ENCODE measurements at places on chromosomes 3 and 15.

DNA sequence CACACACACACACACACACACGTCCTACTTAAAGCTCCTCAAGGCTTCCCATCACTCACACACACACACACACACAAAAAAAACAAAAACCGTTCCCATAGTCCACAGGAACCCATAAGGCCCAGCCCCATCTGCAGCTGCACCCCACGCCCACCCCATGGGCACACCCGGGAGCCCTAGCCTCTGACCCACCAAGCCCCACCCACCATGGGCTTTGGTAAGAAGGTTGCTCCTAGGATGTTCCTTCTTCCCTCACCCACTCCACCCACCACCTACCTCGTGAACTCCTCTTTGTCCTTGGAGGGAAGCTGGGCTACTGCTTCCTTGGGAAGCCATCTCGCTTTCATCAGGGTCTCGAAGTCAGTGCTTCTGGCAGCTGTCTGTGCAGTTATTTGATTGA, 115.1 kb downstream of the TPRA1 start:
- DNase-seq, result no peak

GRCh38 chr3:78717041-78717440, 1050.8 kb downstream of the ROBO1 start:
- no peak for DNase-seq

DNA sequence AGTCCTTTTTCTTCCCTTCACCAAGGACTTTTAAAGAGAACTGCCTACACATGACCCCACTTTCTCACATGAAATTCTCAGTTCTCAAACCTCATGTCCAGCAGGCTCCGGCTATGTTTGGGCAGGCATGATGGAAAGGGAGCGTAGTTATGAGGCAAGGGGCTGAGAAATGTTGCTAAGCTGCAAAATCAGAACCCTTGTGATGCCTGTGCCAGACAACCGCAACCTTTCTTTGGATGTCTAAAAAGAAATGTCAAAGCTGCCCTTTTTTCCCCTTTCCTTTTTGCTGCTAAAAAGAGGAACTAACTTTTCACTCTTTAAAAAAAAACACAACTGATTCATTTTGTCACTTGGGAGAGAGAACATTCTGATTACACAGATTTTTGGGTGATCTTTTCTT, 19.2 kb downstream of the GNB4 start:
- no peak for DNase-seq

GRCh38 chr15:94122516-94122915, 108.8 kb upstream of the MCTP2 start:
- DNase-seq, result no peak

DNA sequence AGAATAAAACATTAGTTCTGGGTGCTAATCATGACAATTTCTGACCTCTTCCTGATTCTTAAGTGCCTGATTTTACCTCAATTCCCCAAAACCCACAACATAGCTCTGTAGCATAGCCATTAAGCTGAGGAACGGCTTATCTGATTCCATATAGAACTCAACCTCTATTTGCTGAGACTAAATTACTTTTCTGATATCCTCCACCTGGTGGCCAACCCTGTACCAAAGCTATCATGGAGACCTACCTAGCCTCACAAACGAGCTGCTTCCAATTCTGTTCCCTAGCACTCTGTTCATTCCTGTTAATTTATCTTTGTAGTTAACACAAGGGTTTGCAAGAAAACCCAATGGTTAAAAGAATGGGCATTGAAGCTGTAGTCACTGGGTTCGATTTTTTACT, 245.2 kb downstream of the PLOD2 start:
- DNase-seq, result no peak

- DNase-seq, result no peak
These were observed 2.9 kb downstream of the NGRN start for GRCh38 chr15:90268415-90268814.

GRCh38 chr3:140816372-140817195, 125.1 kb upstream of the SLC25A36 start:
- DNase-seq, result no peak

DNA sequence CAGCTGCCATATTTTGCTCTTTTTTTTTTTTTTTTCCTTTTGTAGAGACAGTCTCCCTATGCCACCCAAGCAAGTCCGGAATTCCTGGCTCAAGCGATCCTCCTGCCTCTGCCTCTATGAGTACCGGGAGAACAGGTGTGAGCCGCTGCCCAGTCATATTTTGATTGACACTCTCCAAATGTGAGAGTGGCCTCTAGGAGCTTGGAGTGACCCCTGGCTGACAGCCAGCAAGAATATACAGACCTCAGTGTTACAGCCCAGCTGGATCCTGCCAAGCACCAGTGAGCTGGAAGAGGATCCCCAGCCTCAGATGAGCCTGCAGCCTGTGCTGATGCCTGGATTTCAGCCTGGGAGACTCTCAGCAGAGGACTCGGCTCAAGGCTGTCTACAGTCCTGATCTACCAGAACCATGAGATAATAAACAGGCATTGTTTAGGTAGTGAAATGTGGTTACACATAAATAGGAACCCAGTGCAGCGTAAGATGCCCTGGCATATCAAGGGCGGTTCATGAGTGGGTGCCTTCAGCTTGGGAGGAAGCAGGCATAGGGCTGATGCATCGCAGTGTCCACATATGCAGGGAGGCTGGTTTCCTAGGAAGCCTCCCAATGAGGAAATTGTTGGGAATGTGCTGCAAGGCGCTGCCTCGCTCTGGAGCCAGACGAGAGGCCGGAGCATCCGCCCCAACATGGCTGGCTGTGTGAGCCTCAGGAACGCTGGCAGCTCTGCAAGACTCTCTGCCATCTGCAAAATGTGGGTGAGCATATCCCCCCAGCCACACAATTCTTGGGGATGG, 38.9 kb upstream of the ATP10A start:
- no peak for DNase-seq

DNA sequence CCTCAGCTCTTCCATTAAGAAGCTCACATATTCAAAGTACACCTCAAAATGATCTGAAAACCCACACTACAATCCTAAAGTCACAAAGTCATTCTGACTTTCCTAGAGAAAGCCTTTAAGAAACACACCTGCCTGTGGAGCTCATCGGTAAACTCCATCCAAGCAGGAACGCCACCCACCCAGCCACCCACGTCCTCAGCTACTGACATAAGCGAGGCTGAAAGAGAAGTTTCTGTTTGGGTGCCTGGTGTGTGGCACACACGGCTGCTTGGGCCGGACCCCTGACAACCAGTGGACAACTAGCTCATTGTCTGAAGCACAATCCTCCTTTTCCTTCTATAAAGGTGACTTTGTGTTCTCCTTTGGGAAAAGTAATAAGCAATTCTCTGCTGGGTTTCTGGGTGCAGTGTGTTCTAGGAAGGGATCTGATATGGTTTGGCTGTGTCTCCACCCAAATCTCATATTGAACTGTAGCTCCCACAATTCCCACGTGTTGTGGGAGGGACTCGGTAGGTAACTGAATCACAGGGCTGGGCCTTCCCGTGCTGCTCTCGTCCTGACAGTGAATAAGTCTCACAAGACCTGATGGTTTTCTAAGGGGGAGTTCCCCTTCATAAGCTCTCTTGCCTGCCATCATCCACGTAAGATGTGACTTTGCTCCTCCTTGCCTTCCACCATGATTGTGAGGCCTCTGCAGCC, 26.1 kb downstream of the FAM174B start:
- DNase-seq, result no peak

DNA sequence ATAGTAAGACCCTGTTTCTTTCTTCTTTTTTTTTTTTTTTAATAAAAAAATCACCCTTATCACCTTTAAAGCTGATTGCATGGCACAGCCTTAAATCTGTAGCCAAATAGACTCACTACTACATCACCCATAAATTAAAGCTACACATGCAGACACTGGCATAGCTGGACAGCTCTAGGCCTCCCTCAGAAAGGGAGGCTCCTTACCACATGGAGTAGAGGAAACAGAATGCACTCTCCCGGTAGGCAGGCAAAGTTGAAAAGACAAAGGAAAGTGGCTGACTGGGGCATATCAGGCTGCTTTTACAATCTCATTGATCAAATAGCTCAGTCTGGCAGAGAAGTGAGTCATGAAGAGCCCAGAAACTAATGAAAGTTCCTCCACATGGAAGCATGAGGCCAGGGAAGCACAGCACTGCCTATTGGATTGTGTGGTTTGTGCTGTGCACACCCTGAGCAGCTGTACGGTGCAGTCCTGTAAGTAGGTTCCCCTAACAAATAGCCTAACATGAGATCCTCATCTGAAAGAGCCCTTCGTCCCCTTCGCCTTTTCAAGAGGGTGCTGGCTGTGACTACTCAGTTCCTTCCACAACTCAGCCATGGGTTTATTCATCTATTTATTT, 32.7 kb upstream of the FAM98B start:
- DNase-seq, result no peak

DNA sequence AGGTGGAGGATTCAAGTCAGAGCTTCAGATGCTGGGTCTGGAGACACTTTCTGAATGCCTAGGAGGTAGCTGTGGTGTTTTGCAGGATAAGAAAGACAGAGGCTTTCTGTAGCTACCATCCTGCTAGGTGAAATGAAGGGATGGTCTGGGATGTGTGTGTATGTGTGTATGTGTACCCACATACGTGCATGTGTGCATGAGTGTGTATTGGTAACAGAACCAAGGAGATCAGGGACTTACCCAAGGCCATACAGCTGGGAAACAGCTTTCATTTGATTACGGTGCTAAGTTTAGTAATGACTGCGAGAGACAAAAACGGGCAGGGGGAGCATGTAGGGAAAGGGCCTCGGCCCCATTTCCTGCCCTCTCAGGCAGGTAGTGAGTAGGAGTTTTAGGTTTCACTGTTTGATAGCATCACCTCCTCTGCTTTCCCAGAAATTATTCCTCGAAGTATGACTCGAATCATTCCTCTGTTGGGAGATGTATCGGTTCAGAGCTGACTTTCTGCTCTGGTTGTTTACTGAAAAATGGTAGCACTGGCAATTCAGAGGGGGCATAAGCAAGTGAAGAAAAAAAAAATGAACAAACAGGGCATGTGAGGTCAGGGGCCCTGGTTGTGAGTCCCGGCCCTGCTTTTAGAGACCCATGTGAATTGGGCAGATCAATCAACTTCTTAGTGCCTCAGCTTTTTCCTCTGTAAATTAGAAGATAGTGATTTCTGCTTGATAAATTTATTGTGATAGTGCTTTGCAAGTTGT, 130.7 kb downstream of the LPP start:
- DNase-seq, result no peak

- DNase-seq, result no peak
These were observed 6.6 kb upstream of the RAB11A start for GRCh38 chr15:65862682-65863081.

DNA sequence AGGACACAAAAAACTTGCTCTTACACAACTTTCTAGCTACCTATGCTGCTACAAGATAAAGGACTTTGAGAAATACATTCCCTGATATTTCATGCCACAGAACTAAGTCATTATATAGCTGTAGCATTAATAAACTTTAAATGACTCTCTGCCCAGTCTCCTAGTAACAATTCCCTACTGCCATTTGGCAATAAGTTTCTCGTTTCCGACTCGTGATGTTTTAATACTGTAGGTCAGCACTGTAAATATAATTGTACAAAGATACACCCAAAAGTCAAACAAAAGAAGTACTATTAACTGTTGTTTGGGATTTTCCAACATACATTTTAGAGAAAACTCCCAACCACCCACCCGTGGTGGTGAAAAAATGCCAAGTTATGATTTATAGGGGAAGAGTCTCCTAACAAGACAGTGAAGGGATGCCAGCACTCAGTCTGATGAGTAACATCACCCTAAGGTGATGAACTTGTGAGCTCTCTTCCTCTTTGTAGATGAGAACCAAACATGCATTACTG, 132.2 kb downstream of the DUT start:
- DNase-seq, result no peak

DNA sequence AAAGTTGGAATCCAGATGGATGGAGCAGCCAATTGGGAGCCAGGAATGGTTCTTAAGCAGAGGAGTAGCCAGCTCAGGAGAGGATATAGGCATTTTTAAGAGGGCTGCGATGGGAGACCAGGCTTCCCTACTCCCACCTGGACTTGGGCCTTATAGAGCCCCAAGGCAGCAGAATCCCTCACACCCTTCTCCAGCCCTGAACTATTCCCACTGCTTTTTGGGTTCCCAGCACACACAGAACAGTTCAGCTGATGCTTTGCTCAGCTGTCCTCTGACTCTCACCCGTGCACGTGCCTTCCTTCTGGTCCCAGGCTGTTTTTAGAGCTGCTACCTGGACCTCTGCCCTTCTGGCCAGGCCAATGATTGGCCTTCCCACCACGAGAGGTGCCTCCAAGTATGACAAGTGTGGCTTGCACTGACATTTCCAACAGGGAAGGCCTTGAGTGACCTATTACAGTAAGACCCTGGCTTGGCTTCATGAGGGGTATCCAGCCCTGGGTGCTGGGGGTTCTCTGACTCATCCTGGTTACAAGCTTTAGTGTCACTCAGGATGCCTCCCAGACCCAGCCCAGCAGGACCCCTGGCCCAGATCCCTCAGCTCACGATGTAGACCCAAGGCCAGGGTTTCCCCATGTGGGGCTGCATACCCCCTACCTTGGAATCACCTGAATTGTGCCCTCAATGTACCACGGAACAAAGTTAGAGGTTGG, 25.2 kb downstream of the NOX5 start:
- DNase-seq, result no peak

- DNase-seq, result no peak
These were observed 490.4 kb upstream of the CFAP20DC start for GRCh38 chr3:59540241-59540640.

DNA sequence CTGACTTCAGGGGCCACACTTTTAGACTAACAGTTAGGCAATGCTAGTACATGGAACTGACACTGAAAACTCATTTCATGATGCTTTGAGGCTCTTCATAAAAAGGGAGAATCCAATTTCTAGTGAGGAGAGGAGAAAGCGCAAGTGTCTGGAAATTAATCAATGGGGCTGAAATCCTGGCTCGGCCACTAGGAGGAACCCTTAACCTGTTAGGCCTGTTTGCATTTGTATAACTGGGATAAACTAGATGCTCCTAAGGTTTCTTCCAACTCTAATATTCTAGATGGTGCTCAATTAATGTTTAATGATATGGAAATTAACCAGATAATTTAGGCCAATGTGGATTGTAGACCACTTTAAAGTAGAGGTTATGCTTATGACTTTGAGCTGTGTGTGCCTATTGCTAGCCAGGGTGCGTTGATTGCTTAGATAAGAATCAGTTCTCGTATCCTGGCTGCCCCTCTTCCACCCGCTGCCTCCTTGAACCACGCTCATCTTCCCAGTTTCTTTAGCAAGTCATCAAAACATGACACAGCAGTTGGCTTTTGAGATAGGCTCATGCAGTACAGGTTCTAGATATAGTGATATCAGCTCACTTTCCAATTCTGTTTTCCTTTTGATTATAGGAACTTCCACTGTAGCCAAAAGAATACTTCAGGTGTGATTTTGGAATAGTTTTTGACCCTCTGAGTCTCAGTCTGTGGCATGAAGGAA, 16.8 kb upstream of the CRBN start:
- no peak for DNase-seq

DNA sequence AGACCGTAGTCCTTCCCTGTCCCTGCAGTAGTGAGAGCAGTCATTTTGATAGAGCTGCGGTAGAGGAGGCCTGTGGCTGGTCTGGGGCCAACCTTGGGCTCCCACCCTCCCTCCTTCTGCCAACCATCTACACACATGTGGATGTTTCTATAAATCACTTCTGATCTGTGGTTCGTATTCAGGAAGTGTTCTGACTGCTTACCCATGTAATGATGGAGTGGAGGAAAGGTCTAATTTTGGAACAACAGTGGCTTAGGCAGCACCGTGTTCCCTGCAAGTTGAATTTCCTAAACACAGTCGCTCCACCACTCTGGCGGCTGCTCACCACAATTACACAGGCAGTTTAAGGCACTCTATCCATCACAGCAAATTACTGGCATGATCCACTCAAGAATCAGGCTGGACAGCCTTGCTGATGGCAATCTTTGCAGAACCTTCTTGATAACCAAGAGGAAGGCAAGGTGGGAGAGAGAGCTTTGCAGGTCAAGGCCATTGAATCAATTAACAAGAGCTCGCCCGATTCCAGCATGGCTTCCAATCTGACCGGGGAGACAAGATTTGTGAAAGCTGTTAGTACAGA, 104.7 kb upstream of the VEPH1 start:
- no peak for DNase-seq

Data from AG09309 (cell line).